ENCODE measurements at places on chromosomes 16 and 17.

DNA sequence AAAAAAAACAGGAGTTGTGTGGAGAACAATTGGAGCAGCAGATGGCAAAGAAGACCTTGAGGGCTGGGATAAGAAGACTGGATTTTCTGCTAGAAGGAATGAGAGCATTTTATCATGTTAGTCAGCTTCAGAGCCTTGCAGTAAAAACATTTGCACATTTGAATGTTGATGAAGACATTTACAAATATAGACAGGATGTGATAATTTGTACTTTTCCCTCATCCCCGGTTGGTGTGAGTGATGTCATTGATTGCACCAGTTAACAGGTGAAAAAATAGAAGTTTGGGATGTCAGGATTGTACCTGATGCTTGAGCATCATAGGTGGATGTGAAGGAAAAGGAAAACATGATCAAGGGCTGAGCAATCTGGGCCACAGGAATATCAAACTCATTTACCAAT is 22.6 kb upstream of the MAPK3 start:
- no peak for DNase-seq

- no peak for DNase-seq
Measured at GRCh38 chr16:27181019-27181790, 22.1 kb upstream of the KDM8 start.

- DNase-seq = no peak
Measured at GRCh38 chr16:4680673-4681470, 12.5 kb upstream of the NUDT16L1 start.

DNA sequence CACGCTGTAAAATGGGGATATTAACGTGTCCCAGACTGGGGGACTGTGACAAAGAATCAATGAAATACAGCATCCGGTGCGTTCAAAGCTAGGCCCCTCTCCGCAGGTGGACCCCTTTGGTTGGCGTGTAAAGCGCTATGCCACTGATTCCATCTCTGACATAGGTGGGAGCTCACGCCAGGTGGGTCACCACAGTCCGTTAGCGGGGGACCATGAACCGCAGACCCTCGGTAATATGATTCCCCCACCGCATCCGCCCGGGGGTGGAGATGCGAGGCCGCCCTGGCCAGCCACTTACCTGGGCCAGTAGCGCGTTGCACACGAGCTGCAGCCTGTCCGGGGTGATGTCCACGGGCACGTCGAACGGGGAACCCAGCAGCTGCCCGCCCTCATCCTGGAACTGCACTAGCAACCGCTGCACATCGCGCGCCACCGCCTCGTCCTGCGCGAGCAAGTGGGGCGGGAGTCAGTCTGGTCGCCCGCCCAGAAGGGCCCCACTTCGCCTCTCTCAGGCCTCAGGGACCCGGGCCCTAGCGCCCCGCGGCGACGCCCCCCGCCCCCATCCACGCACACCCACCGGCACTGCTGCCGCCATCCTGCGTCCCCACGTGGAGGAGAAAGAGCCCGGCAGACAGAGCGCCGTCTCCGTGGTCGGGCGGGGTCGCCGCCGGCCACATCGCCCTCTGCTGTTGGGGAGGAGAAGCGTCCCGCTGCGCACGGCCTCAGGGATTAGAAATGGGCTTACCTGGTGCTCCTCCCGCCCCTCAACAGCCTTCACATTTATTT is at the start of gene NLE1:
NLE1 (minus strand) TSS at position 623 of the 786 bp plus-strand sequence; CDS start at position 595, 28 bp downstream.
- no peak for DNase-seq

DNA sequence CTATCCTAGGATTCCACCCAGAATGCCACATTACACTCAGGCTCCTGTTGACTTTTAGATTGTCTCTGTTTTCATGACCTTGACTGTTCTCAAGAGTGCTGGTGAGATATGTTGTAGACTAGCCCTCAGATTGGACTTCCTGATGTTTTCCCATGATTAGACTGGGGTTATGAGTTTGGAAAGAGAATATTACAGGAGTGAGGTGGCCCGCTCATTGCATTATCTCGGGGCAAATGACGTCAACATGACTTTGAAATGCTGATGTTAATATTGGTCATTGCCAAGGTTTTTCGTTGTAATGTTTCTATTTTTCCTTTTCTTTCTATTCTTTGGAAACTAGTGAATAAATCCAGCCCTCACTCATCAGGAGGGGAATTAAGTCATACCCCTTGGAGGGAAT is 355.7 kb upstream of the MON1B start:
- no peak for DNase-seq

DNA sequence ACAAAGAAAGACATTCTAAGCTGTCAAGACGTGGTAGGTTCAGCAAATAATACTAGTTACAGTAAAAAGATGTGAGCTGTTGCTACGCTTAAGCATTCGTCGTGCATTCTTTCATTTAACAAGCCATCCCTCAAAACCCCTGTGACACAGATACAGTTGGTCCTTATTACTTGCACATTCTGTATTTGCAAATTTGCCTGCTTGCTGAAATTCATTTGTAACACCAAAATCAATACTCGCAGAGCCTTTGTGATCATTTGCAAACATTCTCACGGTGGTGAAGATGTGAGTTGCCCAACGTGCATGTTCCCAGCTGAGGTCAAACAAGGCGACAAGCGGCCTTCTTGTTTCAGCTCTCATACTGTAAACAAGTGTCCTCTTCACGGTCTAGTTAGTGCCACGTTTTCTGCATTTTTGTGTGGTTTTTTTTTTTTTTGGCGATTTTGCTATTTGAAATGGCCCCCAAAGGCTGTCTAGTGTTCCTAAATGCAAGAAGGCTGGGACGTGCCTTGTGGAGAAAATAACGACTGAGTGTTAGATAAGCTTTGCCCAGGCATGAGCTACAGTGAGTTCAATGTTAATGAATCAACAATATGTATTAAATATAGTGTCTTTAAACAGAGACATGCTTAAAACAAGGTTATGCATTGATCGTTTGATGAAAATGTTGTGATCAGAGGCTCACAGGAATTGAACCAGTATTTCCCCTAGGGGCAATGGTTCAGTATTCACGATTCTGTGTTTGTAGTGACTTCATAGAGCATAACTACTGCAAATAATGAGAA is 84.1 kb downstream of the RAB11FIP4 start:
- DNase-seq = no peak

DNA sequence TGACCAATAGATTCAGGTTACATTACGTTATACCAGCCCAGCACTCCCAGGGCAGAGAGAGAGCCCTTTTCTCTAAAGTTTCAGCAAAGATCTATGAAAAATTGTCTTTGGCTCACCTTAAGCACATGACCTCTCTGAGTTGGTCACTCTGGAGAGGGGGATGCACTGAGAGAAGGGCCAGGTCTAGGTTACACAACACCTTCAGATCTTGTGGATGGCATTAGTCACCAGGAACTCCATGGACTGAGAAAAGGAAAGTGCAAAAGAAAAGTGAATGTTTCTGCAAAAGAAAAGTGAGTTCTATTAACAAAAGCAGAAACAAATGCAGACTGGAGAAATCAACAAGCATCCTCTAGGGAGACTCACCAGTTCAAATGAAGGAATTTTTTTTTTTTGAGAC is 253.3 kb upstream of the SALL1 start:
- no peak for DNase-seq

- DNase-seq = no peak
Measured at GRCh38 chr16:86733546-86734254, 155.4 kb downstream of the FOXL1 start.

- no peak for DNase-seq
Measured at GRCh38 chr17:40450175-40450574, 6.9 kb downstream of the IGFBP4 start.

- DNase-seq = no peak
Measured at GRCh38 chr17:21171970-21172510, 41.9 kb downstream of the TMEM11 start.

DNA sequence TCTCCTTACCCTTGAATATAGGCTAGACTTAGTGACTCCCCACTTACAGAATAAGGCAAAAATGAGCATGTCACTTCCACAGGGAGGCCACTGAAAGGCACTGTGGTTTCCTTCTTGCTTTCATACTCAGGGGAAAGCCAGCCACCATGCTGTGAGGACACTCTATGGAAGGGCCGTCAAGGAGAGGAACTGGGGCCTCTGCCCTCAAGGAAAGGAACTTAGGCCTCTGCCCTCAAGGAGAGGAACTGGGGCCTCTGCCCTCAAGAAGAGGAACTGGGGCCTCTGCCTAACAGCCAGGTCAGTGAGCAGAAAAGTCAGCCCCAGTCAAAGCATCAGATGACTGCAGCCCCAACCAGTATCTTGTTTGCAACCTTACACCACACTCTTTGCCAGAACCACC is 30.1 kb downstream of the VPS35 start:
- peak; percentile 93 for DNase-seq

DNA sequence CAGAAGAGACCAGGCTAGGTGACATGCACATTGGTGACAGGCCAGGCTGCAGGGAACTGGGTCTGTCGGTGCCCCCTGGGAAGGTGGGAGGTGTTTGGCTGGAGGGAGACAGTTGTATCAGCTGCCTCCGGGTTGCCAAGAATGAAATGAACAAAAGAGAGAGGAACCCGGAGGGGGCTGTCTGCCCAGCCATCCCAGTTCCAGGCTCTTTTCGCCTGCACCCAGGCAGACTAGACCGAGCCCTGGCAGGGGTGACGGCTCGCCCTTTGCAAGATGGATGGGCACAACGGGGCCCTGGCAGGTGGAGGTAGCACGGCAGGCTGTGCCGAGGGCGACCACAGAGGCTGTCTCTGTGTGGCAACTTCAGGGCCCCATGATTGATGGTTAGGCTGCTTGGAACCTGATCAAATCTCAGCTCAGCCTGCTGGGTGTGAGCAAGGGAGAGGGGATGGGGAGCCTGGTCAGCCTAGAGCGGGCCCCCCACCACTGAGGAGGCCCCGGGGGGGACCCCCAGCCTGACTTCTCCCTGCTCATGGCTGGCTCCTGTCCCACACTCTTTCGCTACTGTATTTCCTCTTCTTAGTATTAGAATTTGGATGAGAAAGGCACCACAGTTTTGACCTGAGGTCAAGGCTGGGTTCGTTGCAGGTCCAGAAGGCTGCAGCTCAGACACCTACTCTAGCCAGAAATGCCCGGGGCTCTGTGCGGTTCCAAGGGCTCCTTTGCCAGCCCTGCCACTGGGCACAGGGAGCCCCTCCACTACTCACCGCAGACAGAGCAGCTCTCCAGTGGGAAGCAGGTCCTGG is 118.9 kb upstream of the CHMP6 start:
- no peak for DNase-seq

- no peak for DNase-seq
Measured at GRCh38 chr16:67857547-67858233, 10.2 kb upstream of the CENPT start.

DNA sequence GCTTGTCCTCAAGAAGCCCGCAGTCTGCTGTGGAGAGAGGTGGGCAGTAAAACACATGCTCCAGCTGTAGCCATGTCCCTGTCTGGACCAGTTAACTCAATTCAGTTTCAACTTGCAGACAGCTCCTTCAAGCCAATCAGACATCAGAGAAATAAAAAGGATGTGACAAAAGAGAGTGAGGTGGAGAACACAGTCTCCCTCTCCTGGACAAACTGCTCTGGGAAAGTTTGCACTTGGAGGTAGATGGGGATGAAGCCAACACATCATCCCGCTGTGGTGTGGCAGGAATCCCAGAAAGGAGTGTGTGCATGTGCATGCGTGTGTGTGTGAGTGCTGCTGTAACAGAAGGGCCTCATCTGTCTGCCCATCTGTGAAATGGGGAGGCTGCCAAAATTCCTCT is 358.6 kb upstream of the ASIC2 start:
- DNase-seq = no peak

- no peak for DNase-seq
Measured at GRCh38 chr16:68367030-68367429, 56.2 kb downstream of the PRMT7 start.

- no peak for DNase-seq
Measured at GRCh38 chr16:48450367-48450766, 65.2 kb upstream of the SIAH1 start.

- DNase-seq = no peak
Measured at GRCh38 chr17:77151186-77151585, 10.4 kb downstream of the SEC14L1 start.

DNA sequence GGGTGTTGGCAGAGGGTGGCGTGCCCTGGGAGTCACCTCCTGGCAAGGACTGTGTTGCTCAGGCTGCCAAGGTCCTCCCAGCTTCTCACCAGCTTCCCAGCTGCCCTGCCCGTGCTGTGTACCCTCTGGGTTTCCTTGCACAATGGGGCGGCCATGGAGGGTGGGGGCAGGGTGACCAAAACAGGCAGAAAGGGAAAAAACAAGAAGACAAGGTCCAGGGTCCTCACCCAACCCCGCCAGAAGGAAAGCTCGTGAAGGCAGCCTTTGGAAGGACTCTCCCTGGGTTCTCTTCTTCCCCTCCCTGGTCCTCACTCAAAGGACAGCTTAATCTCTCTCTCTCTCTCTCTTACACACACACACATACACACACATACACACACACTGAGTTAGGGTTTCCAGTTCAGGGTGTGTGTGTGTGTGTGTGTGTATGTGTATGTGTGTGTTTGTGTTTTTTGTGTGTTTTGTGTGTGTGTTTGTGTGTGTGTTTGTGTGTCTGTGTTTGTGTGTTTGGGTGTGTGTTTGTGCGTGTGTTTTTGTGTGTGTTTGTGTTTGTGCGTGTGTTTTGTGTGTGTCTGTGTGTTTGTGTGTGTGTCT is 2.0 kb downstream of the SLC13A5 start:
- no peak for DNase-seq

- no peak for DNase-seq
Measured at GRCh38 chr17:50155115-50155819, 4.8 kb upstream of the PPP1R9B start.

GRCh38 chr17:48577946-48578615 is at the start of gene HOXB4:
Gene HOXB4 (minus strand): TSS chr17:48578350. CDS start chr17:48578319, 31 bp downstream.
- DNase-seq = no peak

DNA sequence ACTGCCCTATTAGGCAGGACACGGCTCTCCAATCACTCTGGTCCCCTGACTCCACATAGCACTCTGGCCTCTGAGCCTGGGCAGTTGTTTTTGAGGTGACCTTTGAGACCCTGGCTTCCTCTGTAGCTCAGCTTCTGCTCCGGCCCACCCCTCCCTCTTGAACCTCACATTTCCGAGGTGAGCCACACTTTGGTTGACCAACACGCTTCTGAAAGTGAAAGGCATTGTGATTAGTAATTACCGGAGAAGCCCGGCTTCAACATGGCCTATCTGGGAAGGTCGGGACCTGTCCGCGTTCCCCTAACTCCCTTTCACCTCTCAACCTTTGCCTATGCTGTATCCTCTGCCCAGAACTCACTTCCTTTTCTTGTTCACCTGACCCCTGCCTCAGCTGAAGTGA is 10.3 kb upstream of the ITGAX start:
- DNase-seq = no peak

- DNase-seq = peak; percentile 34
Measured at GRCh38 chr17:67260170-67260987, 15.4 kb upstream of the HELZ start.

- no peak for DNase-seq
Measured at GRCh38 chr17:14033166-14033565, 36.1 kb upstream of the COX10 start.

- no peak for DNase-seq
Measured at GRCh38 chr17:17603178-17603894, 11.8 kb upstream of the PEMT start.

DNA sequence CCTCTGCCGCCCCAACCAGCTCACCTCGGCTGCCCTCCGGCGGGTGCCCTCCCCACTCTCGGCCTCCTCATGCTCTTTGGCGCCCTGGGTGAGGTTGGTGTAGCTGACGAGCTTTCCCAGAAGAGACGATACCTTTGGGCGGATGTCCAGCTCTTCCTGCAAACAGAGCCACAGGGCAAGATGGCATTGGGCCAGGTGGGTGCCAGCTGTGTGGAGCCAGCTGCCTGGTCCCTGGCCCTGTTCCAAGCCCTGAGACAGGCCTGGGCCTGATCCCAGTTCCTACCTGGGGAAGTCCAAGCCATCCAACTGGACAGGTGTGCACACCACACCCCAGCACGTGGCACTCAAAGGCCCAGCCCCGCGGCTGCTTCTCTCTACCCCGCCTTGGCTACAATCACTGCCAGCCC is 6.9 kb downstream of the SLC12A4 start:
- no peak for DNase-seq

GRCh38 chr17:19322861-19323260 is 39.7 kb downstream of the B9D1 start:
- DNase-seq = no peak
